ENCODE measurements at places on chromosomes 6 and 20. TPM values are rescaled to one million over a fixed set of nuclear protein-coding genes. Genes with fewer than 3 reads are reported as not detected.

DNA sequence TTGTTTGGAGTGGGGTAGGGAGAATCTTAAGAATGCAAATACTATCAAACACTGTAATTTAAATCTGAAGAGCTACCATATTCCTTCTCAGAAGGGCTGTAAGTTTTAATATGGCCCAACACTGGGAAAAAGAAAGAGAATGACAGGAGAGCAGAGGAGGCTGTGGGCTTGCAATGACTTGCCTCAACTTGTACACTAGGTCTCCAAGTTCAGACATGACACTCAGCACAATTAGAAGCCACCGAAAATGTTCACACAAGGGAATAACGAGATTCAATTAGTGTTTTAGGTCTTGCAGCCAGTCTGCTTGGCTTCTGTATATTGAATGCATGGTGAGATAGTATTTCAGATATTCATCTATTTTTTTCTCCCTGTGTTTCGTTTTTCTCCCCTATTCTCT is 89.4 kb downstream of the HS3ST5 start:
- DNase-seq = no peak

DNA sequence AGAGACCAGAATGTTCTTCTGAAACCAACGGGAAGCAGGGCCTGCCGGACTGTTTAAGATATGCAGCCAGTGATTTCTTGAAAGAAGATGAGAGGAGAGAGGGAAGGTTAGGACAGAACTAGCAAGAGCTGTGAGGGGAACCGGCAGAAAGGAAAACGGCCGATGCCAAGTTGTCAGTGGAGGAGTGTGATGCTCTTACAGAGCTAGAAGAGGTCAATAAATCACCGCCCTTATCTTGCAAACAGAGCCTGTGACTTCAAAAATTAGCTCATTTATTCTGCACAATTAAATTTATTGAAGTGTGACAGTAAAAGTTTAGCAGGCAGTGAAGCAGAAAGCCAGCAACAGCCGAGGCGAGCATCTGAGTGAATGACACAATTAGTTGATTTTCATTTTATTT is 509.5 kb upstream of the ID4 start:
- DNase-seq = no peak

DNA sequence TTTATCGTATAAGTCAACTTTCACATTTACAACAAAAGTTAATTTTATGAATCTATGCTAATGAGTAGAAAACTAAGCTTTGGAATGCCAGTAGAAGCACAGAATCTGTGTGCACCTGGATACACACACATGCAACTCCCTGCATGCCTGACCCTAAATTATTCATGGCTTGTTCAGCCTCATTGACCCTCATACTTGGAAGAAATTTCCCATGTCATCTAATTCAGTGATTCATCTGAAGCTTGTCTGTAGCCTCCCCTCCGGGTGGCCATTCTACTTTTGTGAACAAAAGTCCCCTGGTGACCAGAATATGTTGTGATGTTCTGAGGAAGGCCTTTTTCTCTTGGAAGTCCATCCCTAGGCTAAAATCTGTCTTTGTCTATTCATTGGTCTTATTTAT is 1078.4 kb downstream of the KIF16B start:
- no peak for DNase-seq

Gene NCOA6
- 19.1 TPM for total RNA-seq

Gene SIM1
- 0.21 TPM for total RNA-seq

GRCh38 chr6:15616261-15616660 is 46.6 kb downstream of the DTNBP1 start:
- no peak for DNase-seq

DNA sequence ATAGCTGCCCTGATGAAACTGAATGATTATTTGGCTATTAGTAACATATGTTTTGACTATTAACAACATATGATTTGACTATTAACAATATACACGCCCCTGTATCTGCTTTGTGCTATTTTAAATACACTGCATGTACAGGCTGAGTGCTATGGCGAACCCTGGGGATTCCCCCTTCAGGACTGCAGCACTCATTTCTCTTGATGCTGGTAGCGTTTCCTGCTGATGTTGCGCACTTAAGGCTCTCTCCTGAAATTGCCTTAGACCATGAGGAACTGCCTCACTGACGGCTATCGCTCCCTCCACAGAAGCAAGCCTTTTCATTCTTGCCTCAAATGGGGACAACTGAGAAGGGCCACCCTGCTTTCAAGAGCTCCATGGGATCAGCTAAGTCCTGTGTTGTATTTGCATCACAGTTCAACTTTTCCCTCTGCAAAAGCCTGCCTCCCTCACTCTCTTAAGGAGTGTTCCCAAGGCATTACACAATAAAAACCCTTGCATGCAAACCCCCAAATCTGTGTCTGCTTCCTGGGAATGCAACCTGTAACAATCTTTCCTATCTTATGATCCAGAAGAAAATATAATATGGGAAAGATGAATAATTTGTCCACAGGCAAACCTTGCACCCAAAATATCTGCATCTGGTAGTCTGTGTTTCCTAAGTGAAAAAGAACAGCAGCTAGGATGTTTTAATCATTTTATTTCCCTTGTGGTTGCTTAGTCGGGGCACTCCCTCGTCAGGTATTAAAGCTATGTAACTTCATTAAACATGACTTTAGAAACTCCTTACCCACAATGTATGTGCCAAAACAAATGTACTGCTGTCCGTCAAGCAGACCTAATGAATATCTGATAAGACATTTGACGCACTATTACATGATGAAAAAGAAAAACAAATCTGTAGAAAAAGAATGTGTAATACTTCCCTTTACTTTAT is 456.4 kb downstream of the COL12A1 start:
- DNase-seq = no peak

Gene FNDC1
- 31.6 TPM for total RNA-seq
